ENCODE measurements at places on chromosomes 1 and 21. TPM values are rescaled to one million over a fixed set of nuclear protein-coding genes. Genes with fewer than 3 reads are reported as not detected.

GRCh38 chr21:34126691-34127090, 53.3 kb downstream of the MRPS6 start:
- peaks cover 21% of the 10 kb centered on the region for H3K36me3 ChIP-seq
- peak overlapping the region; percentile 29 for H3K4me3 ChIP-seq
- no peaks in the 10 kb centered on the region for H3K27me3 ChIP-seq
- H3K4me1 ChIP-seq, result peaks cover 49% of the 10 kb centered on the region

GRCh38 chr1:225544263-225544662, 108.7 kb downstream of the ENAH start:
- no peaks in the 10 kb centered on the region for H3K27me3 ChIP-seq
- H3K4me3 ChIP-seq, result no peak overlapping the region
- no peak for DNase-seq
- peak overlapping the region; percentile 73 for H3K27ac ChIP-seq

- no peak for DNase-seq
- H3K4me1 ChIP-seq, result no peaks in the 10 kb centered on the region
- H3K27me3 ChIP-seq, result no peaks in the 10 kb centered on the region
- H3K27ac ChIP-seq, result no peak overlapping the region
- no peak overlapping the region for H3K4me3 ChIP-seq
Measured at GRCh38 chr1:50251702-50252101, 143.0 kb downstream of the ELAVL4 start.

GRCh38 chr1:86155051-86155806, 1.3 kb downstream of the COL24A1 start:
- DNase-seq, result peak; percentile 14
- peaks cover 20% of the 10 kb centered on the region for H3K4me1 ChIP-seq
- H3K36me3 ChIP-seq, result no peaks in the 10 kb centered on the region
- no peak overlapping the region for H3K27ac ChIP-seq
- H3K4me3 ChIP-seq, result peak overlapping the region; percentile 69

- no peak overlapping the region for H3K4me3 ChIP-seq
- no peak overlapping the region for H3K27ac ChIP-seq
- DNase-seq, result no peak
- peaks cover 25% of the 10 kb centered on the region for H3K4me1 ChIP-seq
- H3K36me3 ChIP-seq, result no peaks in the 10 kb centered on the region
Measured at GRCh38 chr1:22257290-22258275, 114.7 kb upstream of the WNT4 start.

GRCh38 chr1:174874331-174875053, 125.3 kb upstream of the CACYBP start:
- peaks cover 19% of the 10 kb centered on the region for H3K4me1 ChIP-seq

- no peak for DNase-seq
- no peak overlapping the region for H3K27ac ChIP-seq
- no peaks in the 10 kb centered on the region for H3K36me3 ChIP-seq
- peaks cover 17% of the 10 kb centered on the region for H3K4me1 ChIP-seq
- no peak overlapping the region for H3K4me3 ChIP-seq
Measured at GRCh38 chr1:179810367-179810715, 67.2 kb downstream of the FAM163A start.

GRCh38 chr1:67760030-67760821, 73.0 kb downstream of the GNG12 start:
- DNase-seq, result peak; percentile 62
- no peak overlapping the region for H3K4me3 ChIP-seq
- no peaks in the 10 kb centered on the region for H3K36me3 ChIP-seq
- no peaks in the 10 kb centered on the region for H3K4me1 ChIP-seq

DNA sequence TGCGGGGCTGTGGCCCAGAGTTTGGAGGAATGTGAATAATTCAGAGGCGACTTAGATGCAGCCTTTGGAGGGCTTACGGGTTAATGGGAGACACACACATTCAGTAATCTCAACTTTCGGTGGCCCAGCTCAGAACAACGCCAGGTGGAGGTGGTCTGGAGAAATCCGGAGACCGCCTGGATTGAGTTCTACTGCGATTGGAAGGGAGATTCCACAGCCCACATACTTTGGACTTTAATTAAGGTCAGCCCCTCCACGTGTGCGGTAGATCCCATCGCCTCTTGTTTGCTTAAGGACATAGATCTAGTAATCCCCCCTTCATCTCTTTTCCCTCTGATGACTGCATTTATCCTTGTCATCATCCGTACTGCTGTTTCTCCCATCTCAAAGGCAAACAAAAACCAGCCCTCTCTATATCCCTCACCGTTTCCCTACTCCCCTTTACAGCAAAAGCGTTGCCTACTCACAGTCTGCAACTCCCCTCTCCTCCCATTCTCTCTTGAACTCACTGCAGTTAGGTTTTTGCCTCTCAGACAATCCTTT, 720 bp upstream of the BSDC1 start:
- H3K4me3 ChIP-seq, result peak overlapping the region; percentile 93
- no peaks in the 10 kb centered on the region for H3K27me3 ChIP-seq

DNA sequence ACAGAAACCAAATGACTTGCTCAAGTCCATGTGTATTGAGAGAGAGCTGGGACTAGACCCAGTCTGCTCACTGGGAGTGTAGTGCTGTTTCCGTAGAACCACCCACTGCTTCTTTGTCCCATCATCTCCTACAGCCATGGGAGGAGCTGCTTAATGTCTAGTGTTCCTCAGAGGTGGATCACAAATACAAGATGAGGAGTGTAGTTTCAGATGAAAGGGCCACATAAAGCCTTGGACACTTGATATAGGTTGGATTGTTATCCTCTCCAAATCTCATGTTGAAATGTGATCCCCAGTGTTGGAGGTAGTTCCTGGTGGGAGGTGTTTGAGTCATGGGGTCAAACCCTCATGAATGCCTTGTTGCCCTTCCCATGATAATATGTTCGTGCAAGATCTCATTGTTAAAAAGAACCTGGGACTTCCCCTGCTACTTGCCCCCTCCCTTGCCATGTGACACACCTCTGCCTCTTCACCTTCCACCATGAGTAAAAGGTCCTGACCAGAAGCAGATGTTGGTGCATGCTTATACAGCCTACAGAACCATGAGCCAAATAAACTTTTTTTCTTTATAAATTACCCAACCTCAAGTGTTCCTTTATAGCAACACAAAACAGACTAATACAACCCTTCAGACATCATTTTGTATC, 127.5 kb upstream of the DNAH14 start:
- H3K27me3 ChIP-seq, result no peaks in the 10 kb centered on the region
- no peaks in the 10 kb centered on the region for H3K4me1 ChIP-seq
- no peaks in the 10 kb centered on the region for H3K36me3 ChIP-seq
- no peak overlapping the region for H3K27ac ChIP-seq
- H3K4me3 ChIP-seq, result no peak overlapping the region

- no peaks in the 10 kb centered on the region for H3K4me1 ChIP-seq
- no peak for DNase-seq
- H3K36me3 ChIP-seq, result no peaks in the 10 kb centered on the region
- no peak overlapping the region for H3K4me3 ChIP-seq
- no peaks in the 10 kb centered on the region for H3K27me3 ChIP-seq
Measured at GRCh38 chr1:99384021-99384420, 119.7 kb downstream of the PLPPR4 start.

DNA sequence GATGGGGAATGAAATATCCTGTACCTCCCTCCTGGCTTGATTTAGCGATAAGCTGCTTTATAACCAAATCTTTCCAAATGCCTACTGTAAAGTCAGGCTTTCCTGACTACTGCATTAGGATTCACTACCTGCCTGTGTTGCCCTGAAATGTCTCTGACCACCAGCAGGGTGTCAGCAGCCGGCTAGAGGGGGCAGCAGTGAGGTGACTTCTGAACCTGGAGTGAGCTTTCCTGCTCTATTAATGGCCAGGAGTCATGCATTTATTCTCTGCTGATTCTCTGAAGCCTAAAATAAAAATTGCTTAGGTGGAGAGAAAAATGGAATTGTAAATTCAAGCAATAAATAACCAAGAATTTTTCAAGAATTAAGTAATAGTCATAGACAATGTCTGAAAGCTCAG, 2.5 kb downstream of the BACE2 start:
- peak; percentile 33 for DNase-seq
- H3K36me3 ChIP-seq, result no peaks in the 10 kb centered on the region
- peaks cover 29% of the 10 kb centered on the region for H3K27me3 ChIP-seq
- H3K4me1 ChIP-seq, result peaks cover 47% of the 10 kb centered on the region

DNA sequence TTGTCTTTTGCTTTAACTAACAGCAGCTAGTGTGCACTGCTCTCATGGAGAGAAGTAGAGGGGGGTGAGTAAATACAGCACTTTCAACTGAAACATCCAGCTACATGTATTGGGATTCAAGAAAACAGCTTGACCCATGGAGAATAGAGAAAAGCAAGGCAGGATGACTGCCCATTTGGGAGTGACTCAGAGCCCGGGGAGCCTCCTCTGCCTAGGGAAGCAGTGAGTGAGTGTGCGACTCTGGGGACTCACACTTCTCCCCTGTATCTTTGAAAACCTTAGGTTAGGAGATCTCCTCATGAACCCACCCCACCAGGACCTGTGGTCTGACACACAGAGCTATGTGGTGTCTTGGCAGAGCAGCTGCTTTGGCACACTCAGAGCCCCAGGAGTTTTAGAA, 82.0 kb upstream of the PTGFR start:
- H3K4me1 ChIP-seq, result no peaks in the 10 kb centered on the region
- H3K4me3 ChIP-seq, result no peak overlapping the region
- peaks cover 4% of the 10 kb centered on the region for H3K36me3 ChIP-seq
- no peak overlapping the region for H3K27ac ChIP-seq
- no peak for DNase-seq

DNA sequence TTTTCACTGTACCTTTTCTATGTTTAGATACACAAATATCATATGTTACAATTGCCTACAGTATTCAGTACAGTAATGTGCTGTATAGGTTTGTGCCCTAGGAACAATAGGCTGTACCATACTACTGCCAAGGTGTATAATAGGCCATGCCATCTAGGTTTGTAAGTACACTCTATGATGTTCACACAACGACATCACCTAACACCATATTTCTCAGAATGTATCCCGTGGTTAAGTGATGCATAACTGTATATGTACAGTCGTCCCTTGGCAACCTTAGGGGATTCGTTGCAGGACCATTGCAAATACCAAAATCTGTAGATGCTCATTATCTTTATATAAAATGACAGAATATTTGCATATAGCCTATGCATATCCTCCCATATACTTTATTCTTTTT, 5.8 kb upstream of the SSR2 start:
- peaks cover 24% of the 10 kb centered on the region for H3K4me1 ChIP-seq
- no peaks in the 10 kb centered on the region for H3K36me3 ChIP-seq
- no peaks in the 10 kb centered on the region for H3K27me3 ChIP-seq
- DNase-seq, result no peak
- no peak overlapping the region for H3K27ac ChIP-seq

GRCh38 chr1:109184687-109185086, 29.0 kb upstream of the SARS1 start:
- no peaks in the 10 kb centered on the region for H3K27me3 ChIP-seq
- no peak overlapping the region for H3K4me3 ChIP-seq
- H3K27ac ChIP-seq, result no peak overlapping the region
- no peak for DNase-seq
- no peaks in the 10 kb centered on the region for H3K36me3 ChIP-seq

DNA sequence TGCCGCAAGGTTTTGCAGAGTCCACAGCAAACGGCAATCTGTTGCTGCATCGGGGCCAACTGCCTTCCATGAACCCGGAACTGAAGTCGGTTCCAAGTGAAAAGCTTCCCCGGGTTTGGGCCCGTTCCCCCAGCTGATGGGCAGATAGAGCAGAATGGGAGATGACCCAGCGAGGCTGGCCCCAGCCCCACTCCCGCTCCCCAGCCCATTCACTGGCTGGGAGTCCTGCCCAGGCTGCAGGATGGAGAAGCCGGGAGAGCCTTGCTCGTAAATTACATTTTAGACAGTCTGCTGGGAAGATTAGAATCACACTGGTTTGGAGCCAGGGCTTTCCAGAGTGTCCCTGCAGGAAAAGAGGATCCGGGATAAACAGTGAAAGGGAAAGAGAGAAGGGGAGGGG, 31.6 kb upstream of the PAX7 start:
- no peak for DNase-seq
- H3K4me3 ChIP-seq, result no peak overlapping the region
- H3K27me3 ChIP-seq, result peaks cover 61% of the 10 kb centered on the region
- no peaks in the 10 kb centered on the region for H3K36me3 ChIP-seq
- no peaks in the 10 kb centered on the region for H3K4me1 ChIP-seq
- no peak overlapping the region for H3K27ac ChIP-seq

DNA sequence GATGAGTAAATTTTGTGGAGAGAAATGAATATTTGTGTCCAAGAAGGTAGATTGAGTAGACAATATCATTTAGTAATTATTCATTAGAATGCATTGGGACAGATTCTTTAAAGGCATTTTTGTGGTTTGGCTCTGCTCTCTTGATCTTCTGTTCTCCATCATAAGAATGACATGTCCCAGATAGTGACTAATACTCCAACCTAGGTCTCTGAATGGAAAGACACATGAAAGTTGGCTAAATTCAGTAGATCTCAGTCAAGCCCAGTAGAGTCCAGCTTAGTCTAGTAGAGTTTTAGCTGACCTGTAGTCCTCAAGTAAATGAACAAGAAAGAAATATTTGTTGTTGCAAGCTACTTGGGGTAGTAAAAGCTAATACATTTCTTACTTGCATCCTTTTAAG, 61.8 kb upstream of the DNAH14 start:
- H3K4me1 ChIP-seq, result no peaks in the 10 kb centered on the region
- DNase-seq, result no peak
- H3K36me3 ChIP-seq, result peaks cover 17% of the 10 kb centered on the region
- no peaks in the 10 kb centered on the region for H3K27me3 ChIP-seq

GRCh38 chr1:43772978-43773377, 65.6 kb downstream of the ST3GAL3 start:
- no peaks in the 10 kb centered on the region for H3K27me3 ChIP-seq
- peaks cover 16% of the 10 kb centered on the region for H3K36me3 ChIP-seq
- no peak overlapping the region for H3K27ac ChIP-seq
- no peak overlapping the region for H3K4me3 ChIP-seq
- H3K4me1 ChIP-seq, result no peaks in the 10 kb centered on the region

Gene OR2L3
- total RNA-seq, result not detected

Gene GPR3
- 6.1 TPM for total RNA-seq

Gene E2F2
- 23.5 TPM for total RNA-seq

Gene RNF186
- not detected for total RNA-seq

Gene HSPB7
- not detected for total RNA-seq

Gene RPTN
- total RNA-seq, result not detected

Gene OLIG2
- 5.4 TPM for total RNA-seq

Gene LIN28A
- total RNA-seq, result 455 TPM

Gene C1orf210
- total RNA-seq, result not detected

Gene CD1B
- not detected for total RNA-seq

Gene ACBD6
- 59.1 TPM for total RNA-seq

Data from neural crest cell (in vitro differentiated cells).